ENCODE measurements at places on chromosomes 12 and 14.

- DNase-seq = no peak
Observed at GRCh38 chr12:64044191-64044590, 177.9 kb downstream of the KICS2 start.

DNA sequence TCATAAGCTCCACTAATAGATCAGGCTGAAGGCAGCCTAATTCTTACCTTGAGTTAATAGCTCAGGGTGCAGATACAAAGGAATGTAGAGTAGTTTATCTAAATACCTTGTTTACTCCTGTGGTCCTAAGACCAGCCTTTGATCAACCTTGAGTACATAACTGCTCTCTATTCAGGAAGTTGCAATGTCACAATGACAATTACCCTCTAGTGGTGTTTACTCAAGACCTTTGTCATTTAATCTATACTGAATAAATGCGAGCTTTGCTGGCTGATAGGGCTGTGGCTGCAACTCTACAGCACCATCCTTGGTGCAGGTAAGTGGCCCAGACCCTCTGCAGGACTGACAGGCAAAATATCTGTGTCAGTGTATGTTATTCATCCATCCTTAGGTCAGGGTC is 282.7 kb downstream of the ATXN7L3B start:
- DNase-seq = no peak

DNA sequence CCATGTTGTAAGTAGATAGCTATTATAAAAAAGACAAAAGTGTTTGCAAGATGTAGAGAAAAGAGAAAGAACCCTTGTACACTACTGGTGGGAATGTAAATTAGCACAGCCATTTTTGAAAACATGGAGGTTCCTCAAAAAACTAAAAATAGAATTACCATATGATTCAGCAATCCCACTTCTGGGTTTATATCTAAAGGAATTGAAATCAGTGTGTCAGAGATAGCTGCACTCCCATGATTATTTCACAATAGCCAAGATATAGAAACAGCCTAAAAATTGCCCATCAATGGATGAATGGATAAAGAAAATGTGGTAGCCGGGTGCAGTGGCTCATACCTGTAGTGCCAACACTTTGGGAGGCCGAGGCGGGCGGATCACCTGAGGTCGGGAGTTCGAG is 9.2 kb downstream of the PSMC6 start:
- DNase-seq = no peak

DNA sequence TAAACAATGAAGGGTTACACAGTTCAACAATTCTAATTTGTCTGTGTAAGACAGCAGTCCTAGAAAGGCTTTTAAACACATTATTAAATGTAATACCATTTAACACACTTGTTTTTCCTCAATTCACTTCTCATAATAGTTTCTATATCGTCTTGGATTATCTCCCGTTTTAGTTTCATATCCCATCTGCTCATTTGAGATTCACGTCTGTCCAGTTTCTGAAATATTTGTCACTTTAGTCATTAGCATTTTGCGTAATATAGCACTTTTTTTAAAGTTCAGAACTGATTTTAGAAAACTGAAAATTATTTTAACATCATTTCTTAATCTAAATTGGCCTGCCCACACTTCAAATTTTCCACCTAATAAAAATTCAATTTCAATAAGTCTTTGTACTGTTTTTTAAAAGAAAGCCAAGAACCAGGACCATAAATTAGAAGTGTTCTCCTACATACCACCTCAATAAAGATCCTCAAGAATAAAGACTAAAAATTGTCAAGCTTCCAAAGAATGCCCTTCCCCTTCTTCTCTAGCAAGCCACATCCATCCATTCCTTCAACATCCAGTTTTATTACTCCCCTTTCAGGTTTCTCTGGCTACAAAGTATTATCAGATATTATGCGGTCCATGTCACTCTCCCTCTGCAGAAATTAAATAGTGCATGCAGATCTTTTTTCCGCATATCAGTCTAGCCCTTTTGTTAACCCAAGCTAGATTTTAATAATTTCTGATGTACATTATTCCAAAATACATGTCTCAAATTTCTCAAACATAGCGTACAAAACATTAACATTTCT is 11.9 kb downstream of the MED13L start:
- no peak for DNase-seq

DNA sequence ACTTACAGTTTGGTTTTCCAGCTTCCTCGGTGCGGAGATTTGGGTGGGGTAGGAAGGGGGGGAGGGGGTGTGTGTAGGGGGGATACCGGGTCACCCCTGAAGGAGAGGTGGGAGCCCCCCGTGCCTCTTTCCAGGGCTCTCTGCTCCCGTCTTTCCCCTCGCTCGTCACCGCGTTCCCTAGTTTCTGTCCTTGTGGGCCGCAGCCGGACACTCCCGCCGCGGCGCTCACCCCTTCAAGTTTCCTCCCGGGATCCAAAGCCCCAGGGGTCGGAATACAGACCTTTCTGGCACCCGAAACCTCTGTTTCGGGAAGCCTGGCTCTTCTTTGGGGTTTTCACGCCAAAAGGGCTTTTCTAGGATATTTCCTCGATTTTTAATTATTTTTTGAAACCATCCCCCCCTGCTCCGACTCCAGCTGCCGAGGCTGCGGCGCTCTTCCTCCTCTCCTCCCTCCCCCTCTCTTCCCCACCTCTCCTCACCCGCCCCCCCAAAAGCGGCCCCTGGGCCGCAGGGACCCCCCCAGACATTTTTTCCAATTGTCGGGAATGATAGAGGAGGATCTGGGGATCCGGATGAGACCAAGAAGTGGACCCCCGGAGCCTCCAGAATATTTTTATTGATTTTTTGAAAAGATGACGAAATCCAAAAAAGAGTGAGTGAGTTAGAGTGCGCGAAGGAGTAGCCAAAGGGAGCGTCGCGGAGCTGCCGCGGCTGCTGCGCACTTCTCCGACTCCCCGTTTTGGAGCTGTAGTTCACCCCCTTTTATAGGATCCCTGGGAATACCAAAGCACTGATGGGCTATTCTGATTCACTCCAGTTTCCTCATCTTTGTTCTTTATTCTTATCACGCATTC is 1.7 kb downstream of the CCND2 start:
- no peak for DNase-seq

GRCh38 chr14:68941820-68942219 is 37.3 kb downstream of the ACTN1 start:
- DNase-seq = peak; percentile 56

DNA sequence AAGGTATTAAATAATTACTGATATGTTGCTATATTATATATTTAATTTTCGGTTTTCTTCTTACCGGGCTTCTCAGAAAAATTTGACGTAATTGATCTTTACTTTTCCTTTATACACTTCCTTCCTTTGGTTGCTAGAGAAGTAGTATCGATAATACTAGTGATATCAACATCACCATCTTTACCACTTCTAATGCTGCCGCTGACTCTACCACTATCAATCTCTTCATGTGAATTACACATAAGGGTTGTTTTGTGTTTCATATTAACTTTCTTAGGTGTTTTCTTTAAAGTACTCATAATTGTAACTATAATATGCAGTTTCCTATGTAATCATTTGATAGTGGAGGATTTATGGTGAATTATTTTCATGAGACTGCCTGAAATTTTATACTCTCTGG is 30.9 kb upstream of the KLRF1 start:
- DNase-seq = no peak

GRCh38 chr14:34222867-34223266 is 239.2 kb downstream of the SPTSSA start:
- DNase-seq = no peak

- DNase-seq = no peak
Observed at GRCh38 chr12:2739069-2739468, 55.7 kb upstream of the FKBP4 start.

GRCh38 chr14:75811872-75812499 is 150.9 kb downstream of the TTLL5 start:
- no peak for DNase-seq

GRCh38 chr12:64051057-64051456 is 171.0 kb downstream of the KICS2 start:
- DNase-seq = no peak

DNA sequence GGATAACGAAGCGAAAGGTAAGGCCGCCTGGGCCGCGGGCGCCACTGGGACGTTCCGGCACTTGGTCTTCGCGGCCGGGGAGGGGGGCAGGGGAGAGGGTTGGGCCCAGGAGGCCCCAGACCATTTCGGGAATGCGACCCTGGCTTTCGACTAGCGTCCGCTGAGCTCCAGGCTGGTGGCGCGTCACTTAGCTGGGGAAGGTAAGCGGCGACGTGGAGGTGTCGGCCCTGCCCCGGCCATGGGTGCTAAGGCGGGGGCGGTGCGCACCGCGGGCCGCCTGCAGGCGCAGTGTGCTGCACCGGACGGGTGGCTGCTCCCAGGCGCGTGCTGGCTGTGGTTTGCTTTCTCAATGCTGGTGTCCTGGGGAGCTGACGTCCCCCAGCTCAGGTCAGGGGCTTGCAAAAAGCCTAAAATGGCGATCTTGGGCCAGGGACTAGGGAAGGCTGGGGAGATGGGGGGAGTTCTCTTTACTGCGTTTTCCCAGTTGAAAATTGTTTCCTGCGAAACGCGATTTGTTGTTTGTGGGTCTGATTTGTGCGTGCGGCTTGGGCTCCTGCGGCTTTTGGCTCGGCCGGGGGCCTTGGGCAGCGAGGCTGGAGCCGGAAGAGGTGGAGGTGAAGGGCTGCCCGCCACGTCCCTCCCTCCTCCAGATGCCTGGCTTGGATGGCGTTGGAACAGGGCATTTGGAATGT is 1.2 kb downstream of the HOXC10 start:
- DNase-seq = no peak

DNA sequence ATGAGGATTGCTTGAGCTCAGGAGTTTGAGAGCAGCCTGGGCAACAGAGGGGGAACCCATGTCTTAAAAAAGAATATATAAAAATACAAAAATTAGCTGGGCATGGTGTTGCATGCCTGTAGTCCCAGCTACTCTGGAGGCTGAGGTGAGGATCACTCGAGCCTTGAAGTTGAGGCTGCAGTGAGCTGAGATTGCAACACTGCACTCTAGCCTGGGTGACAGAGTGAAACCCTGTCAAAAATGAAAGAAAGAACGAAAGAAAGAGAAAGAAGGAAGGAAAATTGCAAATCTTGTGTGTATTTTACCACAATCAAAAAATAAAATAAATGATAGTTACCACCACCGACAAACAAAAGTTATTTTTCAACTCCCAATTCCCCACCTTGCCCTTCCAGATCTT is 45.3 kb downstream of the SPRING1 start:
- no peak for DNase-seq

DNA sequence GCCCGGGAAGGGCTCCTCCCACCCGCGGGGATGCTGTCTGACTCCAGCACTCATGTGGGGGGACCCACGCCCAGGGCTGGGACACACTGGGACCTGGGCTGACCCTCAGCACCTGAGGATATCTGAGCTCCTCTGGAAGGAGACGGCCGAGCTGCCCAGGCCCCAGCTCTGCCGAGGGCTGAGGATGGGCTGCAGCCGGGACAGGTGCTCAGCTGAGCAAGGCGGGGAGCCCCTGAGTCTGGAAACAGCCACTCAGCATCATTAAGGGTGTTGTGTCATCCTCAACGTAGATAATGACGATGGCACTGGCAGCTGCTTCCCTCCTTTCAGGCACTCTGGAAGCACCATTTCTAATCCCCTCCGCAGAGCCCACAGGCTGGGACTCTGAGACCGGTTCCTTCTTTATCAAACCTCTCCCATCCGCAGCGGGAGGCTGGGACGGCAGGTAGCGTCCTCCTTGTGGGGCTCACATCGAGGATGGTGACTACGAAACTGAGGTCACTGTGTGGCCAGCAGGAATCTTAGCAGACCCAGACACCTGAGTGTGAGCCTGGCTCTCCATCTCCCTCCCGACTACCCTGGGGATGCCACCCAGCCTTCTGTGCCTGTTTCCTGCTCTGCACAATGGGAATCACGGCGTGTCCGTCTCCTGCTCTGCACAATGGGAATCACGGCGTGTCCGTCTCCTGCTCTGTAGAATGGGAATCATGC is 26.7 kb upstream of the SFSWAP start:
- no peak for DNase-seq

Data from smooth muscle cell of the brain vasculature (primary cell).